Tibial nerve (tissue), 4 donors: ENCODE measurements at places on chromosomes 6 and 20. TPM values are rescaled to one million over a fixed set of nuclear protein-coding genes. Genes with fewer than 3 reads are reported as not detected.

The STMND1 gene
- total RNA-seq = not detected

DNA sequence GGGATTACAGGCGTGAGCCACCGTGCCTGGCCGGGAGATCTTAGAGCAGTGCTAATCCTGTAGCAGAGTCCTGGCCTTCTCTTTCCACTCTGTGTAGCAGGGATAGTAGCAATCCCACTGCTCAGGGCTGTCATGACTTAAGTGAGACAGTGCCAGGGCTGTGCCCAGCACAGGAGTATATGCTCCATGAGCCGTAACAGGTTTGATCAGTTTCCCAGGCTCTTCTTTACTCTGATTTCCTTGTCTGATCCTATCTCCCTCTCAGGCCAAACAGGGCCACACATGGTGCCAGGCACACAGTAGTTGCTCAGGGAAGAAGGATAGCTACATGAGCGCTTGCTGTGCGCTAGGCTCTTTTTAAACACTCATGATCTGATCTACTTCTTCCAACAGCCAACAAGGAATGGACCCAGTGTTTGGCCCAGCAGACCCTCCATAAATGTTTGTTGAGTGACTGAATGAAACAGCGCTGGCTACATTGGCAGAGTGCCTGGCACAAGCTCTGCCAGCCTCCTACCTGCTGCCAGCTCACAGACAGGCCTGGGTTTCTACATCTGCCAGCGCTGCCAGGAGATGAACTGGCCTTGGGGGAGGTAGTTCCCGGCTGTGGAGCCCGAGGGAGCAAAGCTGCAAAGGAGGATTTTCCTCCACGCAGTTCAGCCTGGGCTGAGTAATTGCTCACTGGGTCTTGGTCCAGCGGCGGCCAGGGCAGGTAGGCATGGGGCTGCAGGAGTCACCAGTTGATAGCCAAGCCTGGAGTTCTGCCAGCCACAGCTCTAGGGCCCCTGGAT lies 36.9 kb downstream of the SNAI1 start:
- no peak for DNase-seq

The ZNF311 gene
- total RNA-seq = 3.7 TPM

DNA sequence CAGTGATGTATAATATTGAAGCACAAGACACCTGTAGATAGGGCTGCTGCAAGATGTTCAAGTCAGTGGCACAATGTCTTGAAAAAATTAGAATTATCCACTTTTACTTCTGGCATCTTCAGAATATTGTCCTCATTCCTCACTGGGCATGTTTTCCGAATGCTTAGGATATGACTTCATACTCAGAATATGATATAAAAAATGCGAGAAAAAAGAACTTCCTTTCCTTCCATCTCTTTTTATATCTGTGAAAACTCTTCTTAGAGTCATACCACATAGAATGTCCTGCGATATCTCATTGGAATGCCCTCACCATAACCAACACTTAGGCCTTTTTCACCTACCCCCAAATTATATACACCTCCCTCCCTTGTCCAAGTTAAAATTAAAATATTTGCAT lies 4.6 kb downstream of the MAS1L start:
- no peak for DNase-seq

The SPDEF gene
- not detected for total RNA-seq

DNA sequence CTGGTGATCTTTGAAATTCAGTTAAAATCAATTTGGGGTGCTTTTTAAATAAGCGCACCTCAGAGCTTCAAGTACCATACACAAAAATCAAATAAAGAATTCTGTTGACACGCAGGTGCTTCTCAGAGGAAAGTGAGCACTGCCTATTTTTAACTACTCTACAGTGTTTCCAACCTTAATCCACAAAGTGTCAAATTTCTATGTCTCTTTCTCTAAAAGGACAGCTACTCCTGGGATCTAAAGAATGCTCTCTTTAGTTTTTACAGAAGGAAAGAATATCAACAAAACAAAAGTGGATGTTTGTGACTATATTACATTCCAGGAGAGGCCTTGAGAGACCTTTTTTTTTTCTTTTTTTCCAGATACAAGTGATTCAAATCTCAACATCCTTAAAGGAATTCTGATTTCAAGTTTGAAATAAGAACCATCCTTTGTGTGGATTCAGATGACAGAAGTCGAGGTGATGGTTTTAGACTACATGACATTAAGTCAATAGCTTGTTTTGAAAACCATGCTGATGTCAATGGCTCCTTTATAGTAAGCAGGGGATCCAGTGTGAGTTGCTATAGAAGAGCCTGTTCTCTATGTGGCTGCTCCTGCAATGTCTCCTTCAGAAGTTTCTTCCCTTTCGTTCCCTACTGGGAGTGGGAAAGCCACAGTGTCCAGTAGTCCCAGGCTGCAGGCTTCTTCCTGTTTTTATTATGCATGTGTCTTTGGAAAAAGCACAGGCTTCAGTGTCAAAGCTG lies 67.2 kb upstream of the DEFB112 start:
- no peak for DNase-seq
